ENCODE measurements at places on chromosomes 11 and 22. TPM values are rescaled to one million over a fixed set of nuclear protein-coding genes. Genes with fewer than 3 reads are reported as not detected.

The MICAL2 gene
- 21.7 TPM for total RNA-seq

The DRD2 gene
- total RNA-seq, result 1.3 TPM

- H3K4me1 ChIP-seq, result peaks cover 30% of the 10 kb centered on the region
- H3K4me3 ChIP-seq, result peak within 1 kb of the TSS; percentile 97
- DNase-seq, result peak; percentile 85
- no peaks in the 10 kb centered on the region for H3K27me3 ChIP-seq
- H3K36me3 ChIP-seq, result peaks cover 9% of the 10 kb centered on the region
These were observed at the start of gene UBE2L3 for GRCh38 chr22:21567456-21568346. Gene UBE2L3, plus strand, starts transcription at chr22:21567714. Its CDS starts 31 bp downstream, at chr22:21567745.

DNA sequence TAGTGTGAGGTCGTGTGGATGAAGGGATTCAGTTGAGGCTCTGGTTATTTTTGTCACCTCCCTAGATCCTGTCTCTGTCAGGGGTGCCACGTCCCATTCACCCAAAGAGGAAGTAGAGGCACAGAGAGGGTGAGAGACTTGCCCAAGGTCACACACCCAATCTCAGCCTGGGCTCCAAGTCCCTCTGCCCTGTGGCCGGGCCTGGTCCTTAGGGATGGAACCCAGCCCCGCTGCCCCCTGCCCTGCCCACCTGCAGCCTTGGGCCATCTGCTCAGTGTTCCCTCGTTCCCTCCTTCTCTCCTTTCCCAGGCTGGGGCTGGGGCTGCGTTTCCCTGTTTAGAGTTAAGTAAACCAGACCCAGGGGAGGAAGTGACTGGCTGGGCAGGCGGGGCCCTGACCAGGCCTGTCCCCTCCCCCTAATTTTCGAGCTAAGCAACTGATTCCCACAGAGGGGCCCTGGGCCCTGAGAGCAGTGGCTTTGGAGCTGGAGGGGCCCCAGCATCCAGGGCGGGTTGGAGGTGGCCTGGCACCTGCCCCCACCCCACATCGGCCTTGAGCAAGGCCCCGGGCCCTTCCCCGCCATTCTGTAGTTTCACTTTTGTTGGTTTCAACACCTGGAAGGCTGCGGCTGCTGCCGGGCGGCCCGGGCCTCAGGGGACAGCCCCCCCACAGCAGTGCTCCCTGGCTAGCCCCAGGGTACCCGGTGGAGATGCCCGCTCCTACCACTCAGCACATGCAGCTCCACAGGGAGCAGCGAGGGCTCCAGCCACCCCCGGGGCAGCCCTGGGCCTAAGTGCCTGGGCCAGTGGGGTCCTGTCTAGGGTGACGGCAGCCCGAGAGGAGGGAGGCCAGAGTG is 1.5 kb downstream of the TCIRG1 start:
- peak; percentile 53 for DNase-seq
- peaks cover 3% of the 10 kb centered on the region for H3K36me3 ChIP-seq
- H3K27me3 ChIP-seq, result peaks cover 9% of the 10 kb centered on the region
- H3K4me3 ChIP-seq, result peak overlapping the region; percentile 83

- H3K36me3 ChIP-seq, result no peaks in the 10 kb centered on the region
- no peak overlapping the region for H3K4me3 ChIP-seq
- peaks cover 2% of the 10 kb centered on the region for H3K27me3 ChIP-seq
- H3K4me1 ChIP-seq, result no peaks in the 10 kb centered on the region
- no peak overlapping the region for H3K27ac ChIP-seq
- DNase-seq, result no peak
These were observed 451.3 kb downstream of the METTL15 start for GRCh38 chr11:28559492-28559891.

GRCh38 chr11:95150956-95151684 is 61.5 kb downstream of the ENDOD1 start:
- H3K27me3 ChIP-seq, result peaks cover 7% of the 10 kb centered on the region
- H3K36me3 ChIP-seq, result no peaks in the 10 kb centered on the region
- DNase-seq, result peak; percentile 88
- peak overlapping the region; percentile 90 for H3K4me3 ChIP-seq
